ENCODE measurements at places on chromosomes 4 and X.

DNA sequence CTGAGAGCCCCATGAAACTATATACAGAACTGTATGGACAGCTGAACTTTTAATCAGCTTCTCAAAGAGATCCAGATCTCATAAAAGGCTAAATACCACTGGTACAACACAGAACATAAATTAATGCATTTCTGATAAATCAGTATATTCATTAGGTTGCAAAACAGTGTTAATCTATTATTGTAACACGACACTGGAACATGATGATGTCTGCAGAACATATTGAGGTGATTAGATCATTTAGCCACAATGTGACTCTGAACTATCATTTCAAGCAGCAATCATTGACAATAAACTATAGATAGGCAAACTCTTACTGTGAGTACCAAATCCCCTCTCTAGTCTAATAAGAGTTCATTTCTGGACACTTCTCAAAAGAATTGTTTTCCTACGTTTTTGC is 50.3 kb downstream of the GASK1B start:
- DNase-seq: no peak

DNA sequence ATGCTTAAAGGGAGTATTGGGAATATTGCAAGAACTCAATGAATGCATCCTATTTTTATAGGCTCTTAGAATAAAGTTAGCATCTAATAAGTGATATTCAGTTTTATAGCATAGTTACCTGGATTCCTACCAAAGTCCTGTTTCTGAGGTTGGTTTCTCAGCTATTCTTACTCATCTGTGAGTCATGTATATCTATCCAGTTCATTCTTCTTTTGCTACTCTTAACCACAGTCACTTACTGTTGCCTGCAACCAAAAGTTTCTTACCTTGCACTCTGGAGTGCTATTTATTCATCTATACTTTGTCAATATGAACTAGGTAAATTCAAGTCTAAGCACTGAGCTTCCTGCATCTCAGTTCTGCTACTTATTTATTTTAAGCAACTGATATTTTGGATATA is 322.5 kb downstream of the HS3ST1 start:
- no peak for DNase-seq

- no peak for DNase-seq
Measured at GRCh38 chrX:42472727-42473126, 305.2 kb downstream of the PPP1R2C start.

DNA sequence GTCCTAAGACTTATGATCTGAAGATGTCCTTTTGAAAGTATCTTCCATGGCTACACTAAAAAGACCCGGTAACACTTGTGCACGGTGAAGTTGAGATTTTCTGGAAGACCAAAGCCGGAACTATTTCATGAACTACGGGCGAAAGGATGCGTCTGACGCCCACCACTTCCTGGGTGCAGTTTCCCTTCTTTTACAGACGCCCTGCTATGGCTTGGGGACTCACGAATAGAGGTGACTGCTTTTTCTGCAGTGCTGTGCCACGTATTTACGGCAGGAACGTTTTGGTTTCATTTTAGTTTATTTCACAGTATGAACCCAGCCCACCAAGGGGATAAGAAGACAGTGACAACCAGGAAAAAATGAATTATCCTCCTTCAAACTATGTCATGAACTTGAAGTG is 180.4 kb downstream of the AFAP1 start:
- DNase-seq: no peak

DNA sequence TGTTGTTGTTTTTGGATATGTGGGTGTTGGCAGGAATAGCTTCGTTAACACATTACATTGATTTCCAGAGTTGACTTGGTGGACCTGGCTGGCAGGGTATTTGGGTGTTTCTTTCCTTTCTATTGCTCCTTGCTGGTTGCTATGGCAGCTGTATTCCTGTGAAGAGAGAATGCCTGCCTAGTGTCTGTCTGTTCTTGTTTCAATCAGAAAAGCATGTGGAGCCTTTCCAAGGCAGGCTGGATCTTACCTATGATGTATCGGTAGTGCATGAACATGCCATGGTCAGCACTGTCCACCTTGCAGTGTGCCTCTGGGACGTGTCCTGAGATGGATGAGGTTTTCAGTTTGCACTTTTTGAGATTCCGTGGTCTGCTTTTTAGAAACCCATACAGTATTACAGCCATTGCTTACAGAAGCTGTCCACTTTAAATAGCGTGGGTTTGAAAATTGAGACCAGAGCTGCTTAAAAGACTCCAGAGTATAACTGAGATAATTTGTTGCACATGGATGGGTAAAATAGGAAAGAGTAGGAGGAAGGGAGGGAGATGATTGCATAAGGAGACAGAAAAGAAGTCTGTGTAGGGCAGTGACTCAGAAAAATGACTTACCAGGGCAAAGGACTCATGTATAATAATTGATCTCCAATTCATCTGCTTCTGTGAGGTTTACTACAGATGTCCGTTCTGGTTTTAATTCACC is 20.0 kb upstream of the AADAT start:
- no peak for DNase-seq

GRCh38 chrX:9525511-9526248 is 60.8 kb downstream of the TBL1X start:
- DNase-seq: no peak

GRCh38 chr4:52987392-52988056 is 125.4 kb downstream of the RASL11B start:
- DNase-seq: no peak

DNA sequence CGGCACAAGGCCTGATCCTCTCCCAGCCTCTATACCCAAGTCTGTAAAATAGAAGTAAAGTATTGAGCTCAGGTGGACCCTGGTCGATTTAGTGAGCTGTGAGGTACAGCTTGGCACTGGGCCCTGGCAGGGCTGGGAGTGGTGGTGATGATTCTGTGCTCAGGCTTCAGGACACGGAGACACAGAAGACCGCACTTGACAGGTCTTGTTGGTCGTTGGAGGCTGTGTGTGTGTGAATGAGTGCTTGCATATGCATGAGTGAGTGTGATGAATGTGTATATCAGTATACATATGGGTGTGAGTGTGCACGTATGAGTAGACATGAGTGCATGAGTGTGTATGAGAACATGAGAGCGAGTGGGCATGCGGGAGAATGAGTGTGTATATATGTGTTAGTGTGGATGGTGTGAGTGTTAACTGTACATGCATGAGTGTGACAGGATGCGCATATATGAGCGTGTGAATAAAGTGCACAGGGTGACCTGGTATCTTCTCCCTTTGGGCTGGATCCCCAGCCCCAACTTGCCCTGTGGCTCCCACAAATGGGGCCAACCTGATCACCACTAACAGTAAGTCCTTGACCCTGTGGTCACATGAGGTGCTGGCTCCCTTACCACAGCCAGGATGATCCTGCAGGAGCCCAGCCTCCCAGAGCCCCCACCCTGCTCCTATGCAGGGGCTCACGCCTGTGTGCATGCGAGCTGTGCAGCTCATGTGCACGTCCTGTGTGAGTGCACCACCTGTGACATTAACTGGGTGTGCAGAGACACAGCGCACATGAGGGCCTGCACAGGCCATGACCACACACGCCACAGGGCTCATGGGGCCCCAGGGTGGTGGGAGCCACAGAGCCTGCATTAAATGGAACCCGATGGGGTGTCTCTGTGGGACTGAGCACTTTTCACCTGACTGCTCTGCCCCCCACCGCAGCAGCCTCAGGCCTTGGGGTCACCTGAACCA is 20.8 kb downstream of the SH3BP2 start:
- no peak for DNase-seq

DNA sequence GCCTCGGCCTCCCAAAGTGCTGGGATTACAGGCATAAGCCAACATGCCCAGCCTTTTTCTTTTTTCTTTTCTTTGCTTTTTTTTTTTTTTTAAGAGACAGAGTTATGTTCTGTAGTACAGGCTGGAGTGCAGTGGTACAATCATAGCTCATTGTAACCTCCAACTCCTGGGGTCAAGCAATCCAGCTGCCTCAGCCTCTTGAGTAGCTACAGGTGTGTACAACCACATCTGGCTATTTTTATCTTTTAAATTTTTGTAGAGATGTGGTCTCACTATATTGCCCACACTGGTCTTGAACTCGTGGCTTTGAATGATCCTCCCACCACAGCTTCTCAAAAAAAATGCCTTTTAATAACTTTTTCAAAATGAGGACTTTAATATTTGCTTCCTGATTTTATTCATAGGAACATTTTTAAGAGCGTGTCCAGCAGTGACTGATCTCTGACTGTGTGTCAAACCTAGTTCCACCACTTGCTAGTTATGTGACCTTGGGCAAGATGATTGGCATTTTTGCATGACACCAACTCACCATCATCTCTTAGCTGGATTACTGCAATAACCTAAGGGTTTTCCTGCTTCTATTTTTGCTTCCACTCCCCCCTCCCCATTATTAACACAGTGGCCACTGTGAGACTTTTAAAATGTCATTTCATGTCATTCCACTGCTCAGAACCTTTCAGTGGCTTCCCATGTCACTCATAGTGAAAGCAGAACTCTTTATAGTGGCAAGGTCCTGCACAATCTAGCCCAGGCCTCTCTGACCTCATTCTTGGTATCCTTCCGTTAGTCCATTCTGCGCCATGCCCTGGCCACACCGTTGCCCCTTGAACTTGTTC is 4.5 kb upstream of the TNIP3 start:
- no peak for DNase-seq

- no peak for DNase-seq
Measured at GRCh38 chr4:15636818-15637217, 18.3 kb downstream of the FBXL5 start.

GRCh38 chr4:55186123-55186522 is 60.7 kb upstream of the KDR start:
- DNase-seq: no peak

- no peak for DNase-seq
Measured at GRCh38 chr4:33133723-33134122, 2413.6 kb downstream of the PCDH7 start.

- no peak for DNase-seq
Measured at GRCh38 chr4:170386511-170386910, 296.8 kb upstream of the AADAT start.

DNA sequence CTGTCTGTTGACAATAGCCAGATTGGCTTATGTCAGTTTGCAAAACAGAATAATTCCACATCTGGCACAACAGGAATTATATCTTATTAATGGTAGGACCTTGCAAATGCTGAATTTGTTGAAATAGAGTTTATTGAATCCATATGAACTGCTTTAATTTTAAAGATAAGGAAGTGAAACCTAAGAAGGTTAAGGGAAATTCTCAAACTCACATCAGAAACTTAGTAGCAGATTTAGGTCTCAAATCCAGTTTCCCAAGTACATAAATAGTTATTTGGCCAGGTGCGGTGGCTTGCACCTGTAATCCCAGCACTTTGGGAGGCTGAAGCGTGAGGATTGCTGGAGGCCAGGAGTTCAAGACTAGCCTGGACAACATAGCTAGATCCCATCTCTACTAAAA is 117.1 kb downstream of the HNRNPD start:
- no peak for DNase-seq

- no peak for DNase-seq
Measured at GRCh38 chr4:4871242-4871572, 11.7 kb downstream of the MSX1 start.

GRCh38 chr4:166257891-166258290 is 384.9 kb downstream of the TLL1 start:
- no peak for DNase-seq

- no peak for DNase-seq
Measured at GRCh38 chr4:155383541-155383940, 6.8 kb upstream of the MAP9 start.

DNA sequence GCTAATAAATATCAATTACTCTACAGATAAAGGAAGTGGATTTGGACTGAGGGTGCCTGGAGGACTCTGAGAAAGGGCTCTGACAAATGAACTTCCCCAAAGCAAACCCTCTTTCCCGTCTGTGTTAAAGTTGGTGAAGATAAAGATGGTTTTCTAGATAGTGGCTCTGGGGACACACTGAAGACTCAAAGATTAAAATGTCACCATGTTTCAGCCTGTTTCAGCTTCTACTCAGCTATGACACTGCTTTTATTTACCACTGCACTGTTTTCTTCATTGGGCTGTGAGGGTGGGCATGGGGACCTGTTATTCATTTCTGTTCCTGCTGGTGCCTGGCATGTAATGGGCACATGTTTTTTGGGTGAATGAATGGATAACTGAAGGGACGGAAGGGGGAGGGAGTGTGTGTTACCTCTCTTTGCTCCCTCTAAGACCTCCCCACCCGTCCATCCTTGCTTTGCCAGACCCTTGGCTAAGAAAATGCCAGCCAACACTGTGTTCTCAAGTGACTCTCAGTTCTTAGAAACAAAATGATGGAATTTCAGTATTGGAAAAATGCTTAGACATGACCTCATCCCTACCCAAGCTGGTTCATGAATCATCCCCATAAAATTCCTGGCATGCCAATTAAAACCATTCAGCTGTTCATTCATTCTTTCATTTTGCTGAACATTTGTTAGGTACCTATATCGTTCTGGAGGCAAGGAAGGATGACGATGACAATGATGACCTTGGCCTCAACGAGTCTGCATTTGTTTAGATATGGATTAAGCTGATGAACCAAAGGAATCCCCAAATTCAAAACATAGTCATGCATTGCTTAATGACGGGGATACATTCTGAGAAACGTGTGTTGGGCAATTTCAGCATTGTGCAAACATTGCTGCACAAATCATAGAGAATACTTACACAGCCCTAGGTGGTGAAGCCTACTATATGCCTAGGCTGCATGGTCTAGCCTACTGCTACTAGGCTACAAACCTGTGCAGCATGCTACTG is 13.4 kb upstream of the STK32B start:
- no peak for DNase-seq

DNA sequence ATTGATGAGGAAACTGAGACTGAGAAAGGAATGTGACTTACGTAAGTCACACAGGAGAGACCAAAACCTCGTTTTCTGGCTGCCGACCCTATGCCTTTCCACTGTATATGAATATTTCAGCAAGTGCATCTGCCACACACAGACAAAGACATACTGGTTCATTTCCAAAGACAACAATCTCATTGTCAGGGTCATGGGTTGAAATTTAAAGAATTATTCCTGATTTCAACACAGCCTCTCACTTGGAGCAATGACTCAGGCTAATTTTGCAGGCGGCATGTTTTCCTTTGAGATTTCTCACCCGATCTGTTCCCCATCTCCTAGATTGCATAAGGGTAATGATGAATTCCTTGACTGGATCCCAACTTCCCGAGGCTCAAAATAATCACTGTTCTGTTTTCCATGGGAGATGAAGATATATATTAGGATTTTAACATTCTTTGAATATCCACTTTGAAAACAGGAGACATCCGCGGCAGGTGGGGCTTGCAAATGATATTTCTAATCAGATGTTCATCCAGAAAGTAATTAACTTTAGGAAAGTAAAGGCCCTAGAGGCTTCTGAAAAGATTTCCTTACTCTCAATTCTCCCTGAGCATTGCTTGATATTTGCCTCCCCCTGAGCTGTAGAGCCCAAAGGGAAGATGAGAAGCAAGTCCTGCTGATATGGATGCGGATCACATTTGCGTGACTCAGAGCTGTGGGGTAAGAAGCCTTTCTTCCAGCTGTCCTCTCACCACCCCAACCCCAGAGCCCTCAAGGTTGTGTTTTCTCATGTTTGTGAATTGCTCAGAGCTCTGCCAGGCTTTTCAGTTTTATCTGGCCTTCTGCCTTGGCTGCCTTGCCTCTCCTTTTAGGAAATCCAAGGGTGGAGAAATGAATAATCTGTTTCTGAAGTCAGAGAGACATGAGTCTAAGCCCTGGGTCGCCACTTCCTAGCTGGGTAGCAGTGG is 361.1 kb upstream of the BOD1L1 start:
- peak; percentile 92 for DNase-seq

GRCh38 chr4:151202851-151203455 is 74.0 kb upstream of the PRSS48 start:
- peak; percentile 70 for DNase-seq

Measured in esophagus muscularis mucosa (tissue), 4 donors.